ENCODE measurements at places on chromosomes 6 and 20. TPM values are rescaled to one million over a fixed set of nuclear protein-coding genes. Genes with fewer than 3 reads are reported as not detected.

SRSF12 gene
- 0.78 TPM for total RNA-seq

CYP39A1 gene
- not detected for total RNA-seq

PAX1 gene
- total RNA-seq = not detected

FHL5 gene
- not detected for total RNA-seq

VWA7 gene
- total RNA-seq = 1.7 TPM

B3GAT2 gene
- not detected for total RNA-seq

GRCh38 chr6:169085466-169085865, 168.2 kb downstream of the THBS2 start:
- DNase-seq = no peak
- no peaks in the 10 kb centered on the region for H3K4me1 ChIP-seq
- H3K27ac ChIP-seq = no peak overlapping the region
- no peak overlapping the region for H3K4me3 ChIP-seq
- H3K27me3 ChIP-seq = no peaks in the 10 kb centered on the region

GRCh38 chr6:112202639-112203341, 51.6 kb downstream of the LAMA4 start:
- no peak overlapping the region for H3K4me3 ChIP-seq
- H3K4me1 ChIP-seq = no peaks in the 10 kb centered on the region
- peaks cover 26% of the 10 kb centered on the region for H3K27me3 ChIP-seq

DNA sequence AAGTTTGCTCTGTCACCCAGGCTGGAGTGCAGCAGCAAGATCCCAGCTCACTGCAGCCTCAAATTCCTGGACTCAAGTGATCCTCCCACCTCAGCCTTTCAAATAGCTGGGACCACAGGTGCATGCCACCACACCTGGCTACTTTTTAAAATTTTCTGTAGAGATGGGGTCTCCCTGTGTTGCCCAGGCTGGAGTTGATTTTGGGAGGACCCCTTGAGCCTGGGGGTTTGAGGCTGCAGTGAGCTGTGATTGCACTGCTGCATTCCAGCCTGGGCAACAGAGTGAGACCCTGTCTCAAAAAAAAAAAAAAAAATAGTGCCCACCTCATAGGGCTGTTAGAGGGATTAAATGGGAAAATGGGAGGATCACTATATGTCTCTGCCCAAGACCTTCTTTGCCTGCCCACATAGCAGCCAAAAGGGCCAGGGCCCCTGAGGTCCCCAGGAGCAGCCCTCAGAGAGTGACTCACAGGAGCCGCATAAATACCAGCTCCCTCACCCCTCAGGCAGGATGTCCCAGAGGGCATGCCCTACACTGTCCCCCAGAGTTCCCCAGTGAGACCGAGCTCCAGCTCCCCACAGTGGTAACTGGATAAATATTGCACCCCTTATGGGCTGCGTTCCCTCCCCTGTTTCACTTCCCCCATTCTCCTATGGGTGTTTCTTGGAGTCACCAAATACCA, 11.7 kb upstream of the MDGA1 start:
- H3K4me1 ChIP-seq = peaks cover 7% of the 10 kb centered on the region
- H3K27me3 ChIP-seq = no peaks in the 10 kb centered on the region
- no peak for DNase-seq
- H3K27ac ChIP-seq = no peak overlapping the region

DNA sequence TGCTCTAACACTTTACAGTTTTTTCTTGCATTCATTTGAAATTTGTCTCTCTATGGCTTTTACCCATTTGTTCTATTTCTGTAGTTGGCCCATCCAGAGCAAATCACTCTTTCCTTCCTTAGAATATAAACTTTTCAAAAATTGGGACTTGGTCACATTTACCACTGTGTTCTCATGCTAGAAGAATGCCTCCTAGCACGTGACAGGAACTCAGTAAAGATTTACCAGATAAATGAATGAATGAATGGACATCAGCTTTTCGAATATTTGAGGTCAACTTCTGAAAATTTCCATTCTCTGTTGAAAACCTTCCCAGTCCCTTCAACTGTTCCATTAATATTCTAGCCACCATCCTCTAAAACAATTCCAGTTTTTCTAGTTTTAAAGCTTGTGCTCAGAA, 294.5 kb downstream of the CD83 start:
- no peaks in the 10 kb centered on the region for H3K27me3 ChIP-seq
- no peaks in the 10 kb centered on the region for H3K4me1 ChIP-seq
- H3K27ac ChIP-seq = no peak overlapping the region

DNA sequence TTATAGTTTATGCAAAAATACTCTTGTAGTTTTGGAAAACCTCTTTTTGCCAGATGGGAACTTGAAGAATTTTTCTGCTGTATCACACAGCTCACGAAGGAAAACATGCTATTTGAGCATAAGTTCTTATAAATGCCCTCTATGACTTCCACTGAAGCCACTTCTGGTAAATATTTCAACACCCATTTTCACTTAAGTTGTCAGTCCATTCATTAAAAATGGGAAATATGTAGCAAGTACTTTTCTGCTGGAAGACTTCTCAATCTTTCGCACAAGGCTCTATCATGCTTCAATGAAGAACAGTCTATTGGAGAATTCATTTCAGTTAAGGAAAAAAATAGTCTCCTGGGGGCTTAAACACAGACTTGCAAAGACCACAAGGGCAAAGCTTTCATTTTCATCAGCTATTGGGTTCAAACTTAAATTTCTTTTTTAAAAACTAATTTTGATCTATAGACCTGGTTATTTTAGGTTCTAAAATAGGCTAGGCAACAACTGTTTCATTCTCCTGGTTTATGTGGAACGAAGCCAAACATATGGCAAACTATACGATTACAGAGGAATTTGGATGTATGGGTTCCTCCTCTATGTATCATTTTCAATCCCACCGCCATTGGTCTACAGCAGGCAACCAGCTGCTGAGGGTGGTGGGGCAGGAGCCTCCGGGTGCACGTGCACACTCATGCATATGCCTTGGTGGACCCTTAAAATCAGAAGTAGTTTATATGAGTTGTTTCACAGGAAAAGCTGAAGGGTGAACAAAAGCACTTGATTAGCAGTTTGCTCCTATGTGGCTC, 38.7 kb downstream of the LAMA4 start:
- no peak for DNase-seq
- peaks cover 19% of the 10 kb centered on the region for H3K27me3 ChIP-seq
- H3K27ac ChIP-seq = no peak overlapping the region

- H3K4me1 ChIP-seq = peaks cover 20% of the 10 kb centered on the region
- no peak for DNase-seq
- no peak overlapping the region for H3K4me3 ChIP-seq
- no peak overlapping the region for H3K27ac ChIP-seq
- H3K27me3 ChIP-seq = peaks cover 32% of the 10 kb centered on the region
Measured at GRCh38 chr6:149856256-149856994, 7.7 kb downstream of the LRP11 start.

- DNase-seq = no peak
- no peaks in the 10 kb centered on the region for H3K4me1 ChIP-seq
- H3K27ac ChIP-seq = no peak overlapping the region
- H3K36me3 ChIP-seq = no peaks in the 10 kb centered on the region
Measured at GRCh38 chr6:88262332-88262731, 96.2 kb upstream of the CNR1 start.

DNA sequence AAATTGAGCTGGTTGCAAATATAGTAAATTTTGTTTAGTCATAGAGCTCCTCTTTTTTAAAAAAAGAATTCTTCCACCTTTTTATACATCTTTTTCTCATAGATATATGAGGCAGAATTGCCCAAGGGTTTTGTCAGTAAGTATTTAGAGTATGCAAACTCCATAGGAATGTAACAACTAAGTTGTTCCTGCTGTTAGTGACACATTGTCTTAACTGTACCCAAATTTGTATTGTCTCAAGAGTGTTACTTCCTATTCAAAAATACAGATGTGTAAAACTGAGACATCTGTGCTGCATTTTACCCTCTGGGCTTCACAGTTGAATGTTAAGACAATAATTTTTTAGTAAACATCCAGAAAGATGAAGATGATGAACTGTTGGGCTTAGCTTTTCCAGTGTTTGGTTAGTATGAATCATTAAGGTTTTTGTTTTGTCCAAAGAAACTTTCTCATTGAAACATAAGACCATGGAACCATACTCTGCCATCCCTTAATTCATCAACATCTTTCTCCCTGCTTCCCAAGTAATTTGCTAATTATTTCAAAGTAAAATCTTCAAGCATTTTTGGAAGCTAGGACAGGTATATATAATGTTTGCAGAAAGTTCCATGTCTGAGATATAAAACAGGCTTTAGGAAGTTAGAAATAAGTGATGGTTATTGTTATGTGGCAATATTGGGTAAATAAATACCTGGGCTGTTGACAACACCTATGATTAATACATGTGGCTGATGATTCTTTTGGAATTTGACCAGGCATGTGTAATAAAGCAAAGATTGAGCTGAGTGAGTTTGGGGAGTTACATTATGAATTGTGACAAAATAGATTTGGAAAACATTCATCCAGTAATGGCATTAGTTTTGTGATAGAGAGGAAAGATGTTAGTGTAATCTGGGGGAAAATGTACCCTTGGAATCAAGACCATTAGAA, 11.2 kb downstream of the OGFRL1 start:
- H3K36me3 ChIP-seq = peaks cover 8% of the 10 kb centered on the region
- H3K27ac ChIP-seq = no peak overlapping the region
- H3K27me3 ChIP-seq = no peaks in the 10 kb centered on the region
- no peak overlapping the region for H3K4me3 ChIP-seq

GRCh38 chr6:11253594-11253993, 21.1 kb upstream of the NEDD9 start:
- H3K4me1 ChIP-seq = peaks cover 27% of the 10 kb centered on the region
- H3K36me3 ChIP-seq = peaks cover 49% of the 10 kb centered on the region
- H3K4me3 ChIP-seq = no peak overlapping the region
- no peak overlapping the region for H3K27ac ChIP-seq

DNA sequence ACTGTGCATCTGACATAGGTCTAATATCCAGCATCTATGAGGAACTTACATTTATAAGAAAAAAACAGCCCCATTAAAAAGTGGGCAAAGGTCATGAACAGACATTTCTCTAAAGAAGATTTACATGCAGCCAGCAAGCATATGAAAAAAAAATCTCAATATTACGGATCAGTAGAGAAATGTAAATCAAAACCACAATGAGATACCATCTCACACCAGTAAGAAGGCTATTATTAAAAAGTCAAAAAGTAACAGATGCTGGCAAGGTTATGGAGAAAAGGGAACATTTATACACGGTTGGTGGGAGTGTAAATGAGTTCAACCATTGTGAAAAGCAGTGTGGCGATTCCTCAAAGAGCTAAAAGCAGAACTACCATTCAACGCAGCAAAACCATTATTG, 13.1 kb downstream of the METTL24 start:
- DNase-seq = no peak
- H3K4me1 ChIP-seq = no peaks in the 10 kb centered on the region
- H3K27ac ChIP-seq = no peak overlapping the region

- DNase-seq = no peak
- peaks cover 9% of the 10 kb centered on the region for H3K4me1 ChIP-seq
- H3K36me3 ChIP-seq = no peaks in the 10 kb centered on the region
- peaks cover 13% of the 10 kb centered on the region for H3K27me3 ChIP-seq
- no peak overlapping the region for H3K4me3 ChIP-seq
- no peak overlapping the region for H3K27ac ChIP-seq
Measured at GRCh38 chr6:53934023-53934422, 139.2 kb downstream of the LRRC1 start.

DNA sequence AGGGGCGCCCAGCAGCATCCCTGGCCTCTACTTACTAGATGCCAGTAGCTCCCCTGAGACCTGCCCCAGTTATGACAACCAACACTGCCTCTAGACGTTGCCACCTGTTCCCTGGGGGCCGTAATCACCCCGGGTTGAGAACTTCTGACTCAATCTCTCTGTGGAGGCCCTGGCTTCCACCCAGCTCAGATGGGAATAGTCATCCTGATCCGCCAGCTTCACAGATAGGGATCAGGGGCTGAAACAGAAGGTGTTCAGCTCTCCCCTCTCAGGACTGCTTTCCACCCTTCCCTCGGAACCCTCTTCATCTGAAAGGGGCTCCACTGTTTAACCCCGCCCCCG, 3.3 kb downstream of the CAPN11 start:
- no peak overlapping the region for H3K4me3 ChIP-seq
- H3K4me1 ChIP-seq = peaks cover 12% of the 10 kb centered on the region
- H3K36me3 ChIP-seq = no peaks in the 10 kb centered on the region
- no peak for DNase-seq
- peak overlapping the region; percentile 6 for H3K27ac ChIP-seq
- H3K27me3 ChIP-seq = peaks cover 7% of the 10 kb centered on the region

DNA sequence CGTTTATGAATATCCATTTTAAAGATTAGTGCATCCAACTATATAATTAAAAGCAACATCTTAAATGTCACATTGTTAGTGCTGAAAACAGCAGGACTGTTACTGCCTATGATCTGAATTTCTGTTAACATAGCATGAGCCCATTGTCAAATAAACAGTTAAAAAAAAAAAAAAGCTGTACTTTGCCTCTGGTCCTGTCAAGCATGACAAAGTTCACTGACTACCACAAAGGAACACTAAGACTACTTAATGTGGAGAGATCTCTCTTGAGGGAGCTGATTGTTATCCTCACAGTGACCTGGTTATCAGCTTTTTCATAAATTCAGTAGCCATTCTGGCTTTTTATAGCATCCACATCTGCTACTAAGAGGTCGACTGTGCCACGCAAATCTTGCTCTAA, 228.1 kb downstream of the TMEM200A start:
- no peak overlapping the region for H3K27ac ChIP-seq
- H3K27me3 ChIP-seq = no peaks in the 10 kb centered on the region
- H3K4me3 ChIP-seq = no peak overlapping the region
- no peaks in the 10 kb centered on the region for H3K36me3 ChIP-seq
- no peak for DNase-seq

DNA sequence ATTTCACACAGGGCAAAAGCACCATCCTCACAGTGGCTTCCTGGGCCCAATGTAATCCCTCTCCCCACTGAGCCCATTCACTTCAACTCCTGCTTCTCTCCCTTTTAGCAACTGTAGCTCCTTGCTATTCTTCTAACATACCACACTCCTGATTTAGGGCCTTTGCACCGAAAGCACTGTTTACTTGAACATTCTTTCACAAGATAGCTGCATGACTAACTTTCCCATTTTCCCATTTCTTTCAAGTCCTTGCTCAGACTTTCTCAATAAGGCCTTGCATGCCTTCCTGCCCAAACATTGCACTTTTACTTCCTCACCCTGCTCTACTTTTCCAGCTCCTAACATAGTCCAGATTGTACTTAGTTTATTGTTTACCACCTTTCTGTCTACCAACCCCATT, 73.0 kb downstream of the SHPRH start:
- H3K4me3 ChIP-seq = no peak overlapping the region
- H3K4me1 ChIP-seq = no peaks in the 10 kb centered on the region
- H3K27me3 ChIP-seq = no peaks in the 10 kb centered on the region
- peaks cover 21% of the 10 kb centered on the region for H3K36me3 ChIP-seq
- H3K27ac ChIP-seq = no peak overlapping the region
- no peak for DNase-seq

GRCh38 chr6:104183816-104184435, 675.8 kb downstream of the HACE1 start:
- H3K27ac ChIP-seq = no peak overlapping the region
- DNase-seq = no peak
- H3K4me3 ChIP-seq = no peak overlapping the region

GRCh38 chr6:170032706-170033309, 258.1 kb downstream of the DLL1 start:
- no peak overlapping the region for H3K27ac ChIP-seq
- H3K36me3 ChIP-seq = no peaks in the 10 kb centered on the region
- no peak overlapping the region for H3K4me3 ChIP-seq
- no peak for DNase-seq

All from activated naive CD8-positive, alpha-beta T cell treated with anti-CD3 and anti-CD28 coated beads for 36 hours (primary cell).